ENCODE measurements at places on chromosomes 16 and 17.

GRCh38 chr17:11495613-11496012 lies 102.7 kb upstream of the DNAH9 start:
- no peak for DNase-seq

- no peak for DNase-seq
These were observed 26.7 kb upstream of the JPT2 start for GRCh38 chr16:1651094-1651973.

DNA sequence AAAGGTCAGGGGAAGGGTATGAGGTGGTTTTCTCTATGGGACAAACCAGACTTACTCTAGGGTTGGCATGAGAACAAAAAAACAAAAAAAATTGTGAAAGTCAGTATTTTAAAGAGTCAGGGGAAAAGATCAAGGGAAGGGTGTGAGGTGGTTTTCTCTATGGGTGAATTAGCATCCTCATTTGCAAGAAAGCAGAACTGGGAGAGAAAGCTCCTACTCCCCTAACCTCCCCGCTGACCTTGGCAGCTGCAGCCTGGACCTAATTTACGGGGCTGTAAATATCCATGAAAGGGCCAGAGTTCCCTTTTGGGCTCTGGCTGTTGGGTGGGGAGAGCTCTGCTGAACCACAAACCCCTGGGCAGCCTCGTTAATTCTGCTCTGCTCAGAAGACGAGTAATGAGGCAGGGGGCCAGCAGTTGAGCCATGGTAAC lies 10.6 kb downstream of the RHBDL3 start:
- DNase-seq: no peak

- no peak for DNase-seq
These were observed 667.4 kb upstream of the SALL1 start for GRCh38 chr16:51818342-51818944.

DNA sequence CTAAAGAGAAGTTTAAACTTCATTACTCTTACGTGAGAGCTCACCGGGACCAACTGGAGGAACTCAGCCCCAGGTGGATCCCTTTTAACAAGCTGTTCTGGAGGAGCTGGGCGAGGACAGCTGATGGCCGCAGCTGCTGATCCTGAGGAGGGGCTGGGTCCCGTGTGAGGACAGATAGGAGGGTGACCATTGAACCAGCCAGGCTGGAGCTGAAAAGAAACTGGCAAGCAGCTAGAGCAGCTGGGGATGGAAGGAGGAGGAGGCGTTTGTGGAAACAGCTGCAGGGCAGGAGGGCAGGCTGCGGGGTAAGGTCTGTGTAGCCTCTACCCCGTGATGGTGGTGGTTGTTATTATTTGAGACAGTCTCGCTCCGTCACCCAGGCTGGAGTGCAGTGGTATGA lies 119.5 kb downstream of the AATF start:
- no peak for DNase-seq
